ENCODE measurements at places on chromosomes 6 and 20.

DNA sequence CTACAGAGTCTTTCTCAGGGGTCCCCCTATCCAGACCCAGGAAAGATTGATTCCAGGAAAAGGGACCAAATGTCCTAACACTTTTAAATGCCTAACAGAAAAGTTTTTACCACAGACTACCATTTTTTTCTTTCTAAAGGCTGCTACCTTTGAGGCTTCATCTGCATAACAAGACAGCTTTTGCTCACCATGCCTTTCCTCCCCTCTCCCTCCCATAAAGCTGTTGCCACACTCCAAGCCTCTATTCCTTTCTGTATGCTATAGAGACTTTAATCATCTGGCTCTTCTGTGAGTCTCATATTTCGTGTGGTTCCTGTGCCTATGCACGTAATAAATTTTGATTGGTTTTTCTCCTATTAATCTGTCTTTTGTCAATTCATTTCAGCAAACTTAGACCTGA lies 26.0 kb upstream of the LIN28B start:
- DNase-seq: no peak

DNA sequence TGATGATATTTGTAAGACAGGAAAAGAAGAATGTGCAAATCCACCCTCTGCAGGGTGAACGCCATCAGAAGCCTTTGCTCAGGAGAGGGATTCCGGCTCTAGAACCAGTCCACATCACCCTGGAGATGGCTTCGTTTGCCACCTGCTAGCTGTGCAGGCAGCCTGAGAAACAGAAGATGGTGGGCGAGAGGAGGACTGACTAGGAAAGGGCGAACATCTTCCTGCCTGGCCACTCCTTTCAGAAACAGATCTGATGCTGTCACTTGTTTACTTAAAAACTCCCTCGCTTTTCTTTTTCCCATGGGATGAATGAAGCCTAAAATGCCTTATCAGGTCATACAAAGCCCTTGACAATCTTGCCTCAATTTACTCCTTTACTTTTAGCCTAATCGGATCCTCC lies 1.2 kb downstream of the PTPRA start:
- no peak for DNase-seq

- DNase-seq: no peak
Measured at GRCh38 chr20:31974951-31975487, 7.1 kb downstream of the XKR7 start.

- no peak for DNase-seq
Measured at GRCh38 chr6:90219209-90219985, 77.2 kb downstream of the BACH2 start.

- no peak for DNase-seq
Measured at GRCh38 chr6:103937389-103937788, 922.3 kb downstream of the HACE1 start.

GRCh38 chr6:132651062-132651461 lies 7.9 kb downstream of the TAAR1 start:
- no peak for DNase-seq

DNA sequence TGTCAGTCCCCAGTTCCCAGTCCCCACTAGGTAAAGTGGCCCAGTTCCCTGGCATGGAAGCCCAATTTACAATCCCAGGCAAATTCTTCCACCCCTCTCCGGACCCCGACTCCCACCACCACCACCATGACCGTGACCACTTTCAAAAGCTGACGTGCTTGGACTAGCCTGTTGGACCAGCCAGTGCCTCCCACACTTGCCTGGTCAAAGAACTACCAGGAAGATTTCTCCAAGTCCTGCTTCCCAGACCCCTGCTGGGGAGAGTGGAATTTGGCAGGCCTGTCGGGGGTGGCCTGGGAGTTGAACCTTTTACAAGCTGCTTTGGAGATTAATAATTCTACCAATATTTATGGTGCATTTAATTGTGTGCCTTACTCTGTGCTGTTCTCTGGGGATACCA lies 1.4 kb upstream of the PTPRT start:
- no peak for DNase-seq

DNA sequence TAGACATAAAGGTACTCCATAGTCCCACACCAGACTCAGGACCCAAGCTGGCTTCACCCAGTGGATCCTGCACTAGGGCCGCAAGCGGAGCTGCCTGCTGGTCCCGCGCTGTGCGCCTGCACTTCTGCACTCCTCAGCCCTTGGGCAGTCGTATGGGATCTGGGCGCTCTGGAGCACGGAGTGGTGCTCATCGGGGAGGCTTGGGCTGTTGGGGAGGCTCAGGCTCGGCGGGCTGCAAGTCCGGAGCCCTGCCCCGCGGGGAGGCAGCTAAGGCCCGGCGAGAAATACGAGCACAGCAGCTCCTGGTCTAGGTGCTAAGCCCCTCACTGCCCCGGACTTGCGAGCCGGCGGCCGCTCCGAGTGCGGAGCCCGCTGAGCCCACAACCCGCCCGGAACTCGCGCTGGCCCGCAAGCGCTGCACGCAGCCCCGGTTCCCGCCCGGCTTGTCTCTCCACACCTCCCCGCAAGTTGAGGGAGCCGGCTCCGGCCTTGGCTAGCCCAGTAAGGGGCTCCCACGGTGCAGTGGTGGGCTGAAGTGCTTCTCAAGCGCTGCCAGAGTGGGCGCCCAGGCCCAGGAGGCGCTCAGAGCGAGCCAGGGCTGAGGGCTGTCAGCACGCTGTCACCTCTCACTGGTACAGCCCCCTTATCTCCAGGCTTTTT lies 33.4 kb upstream of the GCNT2 start:
- no peak for DNase-seq

- no peak for DNase-seq
Measured at GRCh38 chr6:1633366-1634021, 23.8 kb downstream of the FOXC1 start.

GRCh38 chr6:118529756-118530155 lies 18.3 kb upstream of the PLN start:
- DNase-seq: no peak

DNA sequence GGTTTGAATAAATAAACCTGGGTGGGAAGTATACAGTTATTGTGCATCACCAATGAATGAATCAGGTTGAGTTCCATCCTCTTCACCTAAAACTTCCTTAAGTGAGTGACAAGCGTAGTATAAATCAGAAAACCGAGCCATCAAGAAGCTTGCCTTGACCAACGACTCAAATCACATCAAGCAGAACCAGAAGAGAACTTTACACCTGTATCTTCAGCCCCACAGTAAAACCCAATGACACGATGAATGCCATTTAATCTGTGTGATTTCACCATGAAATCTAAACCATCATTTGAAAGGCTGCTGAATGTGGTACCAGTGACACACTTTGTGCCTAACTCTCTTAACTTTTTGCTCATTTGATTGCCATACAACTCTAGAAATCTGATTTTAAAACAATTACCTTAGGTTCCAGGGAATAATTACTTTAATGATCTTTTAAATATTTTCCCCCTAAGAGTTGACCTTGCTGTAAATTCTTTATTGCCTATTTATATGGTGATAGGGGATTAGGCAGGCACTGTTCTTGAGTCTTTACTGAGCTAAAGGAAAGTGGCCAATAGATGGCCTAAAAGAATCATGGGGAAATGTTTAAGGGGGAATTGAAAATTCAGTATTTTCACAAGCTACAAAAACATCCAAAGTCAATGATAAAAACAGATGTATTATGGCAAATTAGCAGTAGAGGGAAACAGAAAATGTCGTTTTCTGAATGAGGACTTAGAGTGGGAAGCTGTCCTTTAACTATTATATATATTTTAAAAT lies 152.0 kb upstream of the EYA4 start:
- DNase-seq: no peak

GRCh38 chr6:7566107-7566506 lies 23.9 kb upstream of the SNRNP48 start:
- no peak for DNase-seq

GRCh38 chr6:156691018-156691417 lies 86.2 kb upstream of the ARID1B start:
- no peak for DNase-seq

GRCh38 chr20:24452498-24453127 lies 16.8 kb upstream of the SYNDIG1 start:
- DNase-seq: no peak
